ENCODE measurements at places on chromosomes 4 and X. TPM values are rescaled to one million over a fixed set of nuclear protein-coding genes. Genes with fewer than 3 reads are reported as not detected.
A peak's percentile ranks its signal among the peaks of the same experiment; 100 is the strongest.

DNA sequence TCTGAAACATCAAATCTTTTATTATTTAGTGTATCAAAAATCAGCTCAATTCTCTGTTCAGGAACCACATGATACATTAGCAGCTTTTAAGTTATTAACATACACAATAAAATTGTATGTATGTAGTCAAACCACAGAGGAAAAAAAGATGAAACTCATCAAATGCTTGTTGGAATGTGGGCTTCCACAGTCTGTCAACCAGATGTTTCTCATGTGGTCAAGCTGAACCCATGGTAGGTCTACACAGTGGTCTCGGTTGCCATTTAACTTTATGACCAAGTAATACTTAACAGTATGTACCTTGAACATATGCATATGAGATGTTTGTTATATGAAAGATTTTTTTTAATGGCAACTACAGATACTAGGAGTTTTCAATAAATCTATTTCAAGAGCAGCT is 427.8 kb downstream of the IL15 start:
- no peak overlapping the region for H3K27ac ChIP-seq
- H3K4me3 ChIP-seq, result no peak overlapping the region
- peaks cover 34% of the 10 kb centered on the region for H3K36me3 ChIP-seq
- no peaks in the 10 kb centered on the region for H3K27me3 ChIP-seq

DNA sequence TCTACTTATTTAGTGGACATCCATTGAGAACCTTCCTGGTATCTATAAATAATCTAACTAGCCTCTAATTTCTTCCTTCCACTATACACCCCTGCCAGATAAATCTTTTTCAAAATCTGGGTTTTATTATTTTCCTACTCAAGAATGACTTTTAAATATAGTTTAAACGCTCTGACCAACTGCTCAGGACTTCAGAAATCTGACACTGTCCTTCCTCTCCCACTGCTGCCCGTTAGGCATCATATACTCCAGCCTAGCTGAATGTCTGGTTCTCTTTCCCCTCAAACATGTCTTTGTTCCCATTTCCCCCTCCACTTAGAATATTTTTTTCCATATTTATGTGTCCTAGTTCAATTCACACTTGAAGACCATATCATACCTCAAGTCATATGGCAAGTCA is 35.2 kb upstream of the CBLL2 start:
- peak overlapping the region; percentile 8 for H3K27ac ChIP-seq
- H3K36me3 ChIP-seq, result peaks cover 7% of the 10 kb centered on the region
- no peaks in the 10 kb centered on the region for H3K27me3 ChIP-seq
- H3K4me3 ChIP-seq, result no peak overlapping the region
- DNase-seq, result no peak
- peaks cover 13% of the 10 kb centered on the region for H3K4me1 ChIP-seq

GRCh38 chr4:122539861-122540465 is 80.9 kb downstream of the IL21 start:
- H3K4me1 ChIP-seq, result peaks cover 22% of the 10 kb centered on the region
- H3K36me3 ChIP-seq, result peaks cover 7% of the 10 kb centered on the region
- peak overlapping the region; percentile 30 for H3K27ac ChIP-seq
- no peak for DNase-seq
- H3K4me3 ChIP-seq, result no peak overlapping the region

The ADGRG4 gene
- total RNA-seq, result not detected

Data from mesothelial cell of epicardium (in vitro differentiated cells).